ENCODE measurements at places on chromosomes 5 and 9.

DNA sequence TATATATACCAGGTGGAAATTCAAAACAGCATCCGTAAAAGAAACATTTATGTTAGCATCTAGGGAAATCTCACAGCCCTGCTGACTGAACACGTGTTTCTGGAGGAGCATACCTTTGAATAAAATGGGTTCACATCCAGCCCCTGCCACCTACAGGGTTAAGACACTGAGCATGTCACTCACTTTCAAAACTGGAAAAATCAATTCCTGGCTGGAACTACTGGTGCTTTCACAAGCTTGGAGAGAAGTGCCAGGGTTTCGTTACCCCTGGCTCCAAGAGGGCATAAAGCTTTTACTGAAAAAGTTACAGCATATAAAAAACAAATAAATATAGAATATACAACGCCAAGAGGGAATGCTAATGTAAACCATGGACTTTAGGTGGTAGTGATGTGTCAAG, 48.0 kb downstream of the SERINC5 start:
- no peak for DNase-seq

DNA sequence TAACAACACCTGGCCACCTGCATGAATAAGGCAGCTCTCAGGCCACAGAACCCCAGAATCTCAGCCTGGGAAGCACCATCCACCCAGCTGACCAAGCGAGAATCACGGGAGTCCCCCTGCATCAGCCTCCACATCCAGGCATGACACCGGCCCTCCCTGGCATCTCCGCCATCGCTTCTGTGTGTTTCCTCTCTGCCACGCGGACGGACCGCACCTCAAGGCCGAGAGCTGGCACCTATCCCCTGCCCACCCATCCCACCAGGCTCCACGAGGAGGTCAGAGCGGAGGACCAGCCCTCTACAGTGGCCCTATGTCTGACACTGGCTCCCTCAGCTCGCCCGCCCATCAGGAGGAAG, 134.7 kb downstream of the COL23A1 start:
- DNase-seq: no peak

GRCh38 chr9:82080265-82080664, 91.7 kb downstream of the SPATA31D1 start:
- DNase-seq: no peak

DNA sequence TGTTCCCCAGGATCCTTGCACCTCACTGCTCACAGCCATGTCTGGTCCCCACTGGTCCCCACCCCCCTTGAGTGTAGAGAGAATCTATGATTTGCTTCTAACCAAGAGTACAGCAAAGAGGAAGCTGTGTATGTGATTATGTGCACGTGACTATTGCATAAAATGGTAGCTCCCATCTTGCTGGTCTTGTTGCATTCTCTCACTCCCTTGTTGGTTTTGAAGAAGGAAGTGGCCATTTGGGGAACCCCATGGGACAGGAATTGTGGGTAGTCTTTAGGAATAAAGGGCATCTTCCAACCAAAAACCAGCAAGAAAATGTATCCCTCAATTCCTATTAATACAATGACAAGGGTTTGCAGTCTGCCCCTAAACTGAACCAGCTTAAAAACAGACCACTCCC, 5.2 kb upstream of the FCN2 start:
- DNase-seq: no peak

GRCh38 chr9:133728856-133729616, 9.1 kb downstream of the SARDH start:
- DNase-seq: no peak

DNA sequence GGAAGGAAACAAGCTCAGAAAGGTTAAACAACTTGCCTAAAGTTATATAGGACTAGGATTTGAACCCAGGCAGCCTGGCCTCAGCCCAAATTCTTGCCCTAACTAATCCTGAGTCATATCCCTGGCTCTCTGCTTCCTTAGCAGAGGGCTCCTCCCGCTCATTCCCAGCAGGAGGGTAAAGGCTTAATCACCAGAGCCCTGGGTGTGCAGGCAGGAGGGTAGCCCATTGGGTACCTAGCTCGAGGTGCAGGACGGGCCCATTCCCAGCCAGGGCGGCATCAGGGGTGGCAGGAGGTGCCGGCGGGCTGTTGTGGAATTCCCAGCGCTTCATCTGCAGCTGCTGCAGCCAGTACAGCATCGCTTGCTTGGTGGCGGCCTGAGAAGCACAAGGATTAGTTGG, 3.9 kb downstream of the TBC1D2 start:
- DNase-seq: no peak

DNA sequence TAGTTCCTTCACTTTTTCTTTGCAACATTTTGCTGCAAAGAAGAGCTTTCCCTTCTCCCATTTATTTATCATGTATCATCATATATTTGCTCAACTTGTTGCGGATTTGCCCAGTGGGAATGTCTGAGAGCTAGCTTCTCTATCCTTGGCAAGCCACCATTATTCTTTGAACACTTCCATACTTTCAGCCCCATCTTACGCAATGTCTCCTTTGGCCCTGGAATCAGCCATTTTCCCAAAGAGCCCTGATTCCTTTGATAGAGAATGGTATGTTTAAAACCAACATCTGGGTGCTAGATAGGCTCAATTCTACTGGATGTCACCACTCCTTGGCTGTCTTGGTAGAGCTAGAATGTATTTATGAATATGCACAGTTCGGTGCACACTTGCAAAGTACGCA, 12.6 kb upstream of the SETD9 start:
- DNase-seq: no peak

DNA sequence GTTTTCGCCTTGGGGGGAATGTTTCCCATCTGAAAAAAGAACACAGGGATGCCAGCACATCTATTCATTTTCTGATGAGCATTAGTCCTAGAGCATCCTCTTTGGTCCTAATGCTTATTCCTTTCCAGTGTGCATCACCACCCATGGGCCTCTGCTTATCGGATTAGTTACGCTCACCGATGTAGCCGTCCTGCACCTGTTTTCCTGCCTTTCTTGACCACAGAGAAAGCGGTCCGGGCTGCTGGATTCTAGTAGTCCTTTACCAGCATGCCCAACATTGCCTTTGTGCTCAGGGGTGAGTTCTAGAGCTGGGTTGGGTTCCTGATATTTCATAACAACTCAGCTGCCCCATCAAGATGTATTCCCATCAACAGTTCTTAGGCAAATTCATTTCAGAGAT, 2084.5 kb upstream of the C9orf72 start:
- DNase-seq: no peak

- no peak for DNase-seq
Measured at GRCh38 chr9:113137196-113138168, 13.3 kb upstream of the SLC31A2 start.

DNA sequence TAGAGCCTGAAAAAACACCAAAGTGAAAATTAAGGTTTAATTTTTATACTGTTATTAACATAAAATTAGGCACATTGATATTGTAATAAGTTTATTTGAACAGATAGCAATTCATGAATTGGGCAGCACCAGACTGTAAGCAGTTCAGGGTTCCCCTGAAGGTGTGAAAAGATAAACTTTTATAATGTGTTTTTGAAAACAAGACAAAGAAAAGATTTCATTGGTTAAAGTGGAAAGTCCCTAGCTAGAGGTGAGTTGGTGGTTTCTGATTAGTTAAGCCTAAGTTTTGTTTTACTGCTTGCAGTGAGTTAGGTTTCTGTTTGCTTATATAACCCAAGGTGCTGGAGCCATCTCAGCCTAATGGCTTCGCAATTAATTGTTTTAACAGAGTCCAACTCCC, 96.5 kb upstream of the RPS23 start:
- no peak for DNase-seq

- no peak for DNase-seq
Measured at GRCh38 chr5:75351139-75351926, 14.3 kb downstream of the HMGCR start.

DNA sequence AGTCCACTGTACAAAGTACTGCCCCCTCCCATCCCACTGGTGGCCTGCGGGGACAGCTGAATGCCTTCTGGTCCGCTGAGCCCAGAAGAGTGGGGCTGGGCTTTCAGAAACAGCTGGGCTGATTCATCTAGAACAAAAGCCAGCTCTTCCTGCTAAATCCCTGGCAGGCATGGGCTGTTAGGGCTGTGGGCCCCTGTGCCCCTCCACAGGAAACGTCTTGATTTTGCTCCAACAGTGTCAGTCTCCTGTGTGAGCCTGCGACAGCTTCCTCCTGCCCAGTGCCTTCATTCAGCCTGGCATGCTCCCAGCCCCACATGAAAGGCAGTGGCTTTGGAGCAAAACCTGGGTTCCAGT, 6.9 kb upstream of the GSN start:
- DNase-seq: peak; percentile 58

GRCh38 chr5:32612134-32612888, 27.0 kb downstream of the SUB1 start:
- DNase-seq: no peak

DNA sequence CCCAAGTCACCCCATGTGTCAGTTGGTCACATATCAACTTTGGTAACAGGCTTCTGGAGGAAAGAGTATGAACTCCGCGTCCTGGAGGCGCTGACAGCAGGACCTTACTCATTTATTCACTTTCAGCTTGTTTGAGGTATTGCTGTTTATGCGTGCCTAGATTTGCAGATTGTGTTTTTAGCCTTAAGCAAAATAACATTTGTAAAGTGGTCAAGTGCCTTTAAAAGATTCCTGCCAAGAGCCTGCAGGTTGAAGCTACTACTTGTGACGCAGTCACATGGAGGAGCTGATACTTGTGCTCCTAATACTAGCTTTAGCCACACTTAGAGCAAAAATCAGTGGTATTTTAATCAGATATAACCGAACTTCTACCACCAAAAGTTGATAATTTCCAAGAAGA, 351.3 kb downstream of the ADGRV1 start:
- DNase-seq: no peak

GRCh38 chr9:33172256-33173238, 5.4 kb upstream of the B4GALT1 start:
- DNase-seq: no peak

GRCh38 chr5:132774896-132775295, 2.1 kb downstream of the SEPTIN8 start:
- no peak for DNase-seq

- DNase-seq: no peak
Measured at GRCh38 chr5:87231037-87231808, 36.5 kb upstream of the RASA1 start.

DNA sequence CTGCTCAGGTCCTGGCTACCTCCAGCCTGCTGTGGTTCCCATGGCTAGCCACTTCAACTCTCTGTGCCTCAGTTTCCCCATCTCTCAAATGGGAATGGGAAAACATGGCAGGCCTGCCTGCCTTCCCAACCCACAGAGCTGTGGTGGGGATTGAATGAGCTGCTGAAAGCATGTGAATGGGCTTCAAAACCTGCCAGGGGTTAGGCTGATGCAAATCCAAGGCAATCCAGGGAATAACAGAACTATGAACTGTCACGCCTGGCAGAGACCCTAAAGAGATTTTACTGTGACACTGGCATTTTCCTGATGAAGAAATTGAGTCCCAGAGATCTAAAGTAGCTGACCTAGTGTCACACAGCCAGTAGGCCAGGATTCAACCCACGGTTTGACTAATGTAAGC, 29.9 kb upstream of the TCF7 start:
- no peak for DNase-seq

DNA sequence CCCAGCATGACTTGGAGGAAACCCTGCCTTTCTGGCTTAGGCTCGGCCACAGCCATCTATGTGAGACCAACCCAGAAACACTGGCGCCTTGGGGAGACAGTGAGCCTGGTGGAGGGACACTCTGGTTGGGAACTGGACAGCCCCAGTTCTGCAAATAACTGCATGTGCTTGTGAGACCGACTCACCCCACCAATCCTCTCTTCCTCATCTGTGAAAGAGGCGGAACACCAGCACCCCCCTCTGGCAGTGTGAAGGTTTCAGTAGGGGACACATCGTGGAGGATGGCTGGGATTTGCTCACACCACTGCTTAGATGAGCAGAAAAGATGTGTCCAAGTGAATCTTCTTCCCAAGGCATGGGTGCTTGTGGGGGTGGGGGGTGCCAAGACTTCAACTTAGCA, 43.4 kb upstream of the N4BP3 start:
- no peak for DNase-seq

DNA sequence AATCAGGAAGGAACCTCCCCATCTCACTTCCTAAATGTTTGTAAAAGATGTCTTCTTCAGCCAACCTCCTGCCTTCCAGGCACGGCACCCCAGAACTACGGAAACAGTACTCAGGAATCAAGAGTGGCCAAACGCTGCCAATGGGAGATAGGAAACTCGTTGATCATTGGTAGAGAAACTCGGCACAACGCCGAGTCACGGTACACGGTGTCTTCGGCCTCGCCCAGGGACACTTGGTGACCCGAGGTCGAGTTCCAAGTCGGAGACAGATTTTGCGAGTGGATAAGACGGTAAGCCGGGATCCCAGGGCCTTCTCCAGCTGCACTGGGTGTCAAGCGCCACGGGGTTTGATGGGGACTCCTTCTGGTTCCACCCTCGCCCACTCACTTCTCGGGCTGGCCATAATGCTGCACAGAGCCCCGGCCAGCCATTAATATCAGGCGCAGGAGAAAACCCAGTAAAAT, 343 bp downstream of the KIAA0825 start:
- peak; percentile 53 for DNase-seq

DNA sequence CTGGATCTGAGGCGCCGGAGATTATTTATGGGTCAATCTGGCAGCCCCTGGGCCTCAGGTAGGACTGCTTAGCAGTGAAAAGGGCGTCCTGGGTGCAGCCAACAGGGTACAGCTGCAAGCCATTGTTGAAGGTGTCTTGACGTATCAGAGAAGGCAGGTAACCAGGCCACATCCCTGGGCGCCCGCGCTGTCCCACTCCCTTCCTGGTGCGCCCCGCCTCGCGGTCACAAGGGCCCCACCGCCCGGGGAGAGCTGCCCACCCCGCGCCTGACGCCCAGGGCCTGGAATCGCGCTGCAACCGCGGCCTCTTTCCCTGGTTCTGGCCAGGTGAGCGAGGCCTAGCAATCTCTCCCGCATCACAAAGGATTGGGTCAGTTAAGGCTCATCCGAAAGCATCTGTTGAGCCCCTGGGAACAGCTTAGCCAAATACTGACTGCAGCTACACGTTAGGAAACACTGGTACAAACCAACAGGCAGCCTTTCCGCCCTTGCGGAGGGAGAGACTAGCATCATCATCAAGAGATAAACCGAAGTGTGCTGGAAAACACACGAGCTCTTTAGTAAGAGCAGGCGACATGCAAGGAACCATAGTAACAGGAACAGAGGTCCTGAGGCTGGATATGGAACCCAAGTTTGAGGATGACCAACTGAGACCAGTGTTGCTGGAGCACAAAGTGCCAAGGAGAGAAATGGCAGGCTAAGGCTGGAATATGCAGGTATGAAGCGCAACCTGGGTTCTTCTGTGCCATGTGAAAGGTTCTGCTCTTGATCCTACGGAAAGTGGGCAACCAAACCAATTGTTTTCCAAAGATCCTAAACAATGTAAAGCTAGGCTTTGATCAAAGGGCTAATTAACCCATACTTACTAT, 3.6 kb downstream of the RPS23 start:
- no peak for DNase-seq

DNA sequence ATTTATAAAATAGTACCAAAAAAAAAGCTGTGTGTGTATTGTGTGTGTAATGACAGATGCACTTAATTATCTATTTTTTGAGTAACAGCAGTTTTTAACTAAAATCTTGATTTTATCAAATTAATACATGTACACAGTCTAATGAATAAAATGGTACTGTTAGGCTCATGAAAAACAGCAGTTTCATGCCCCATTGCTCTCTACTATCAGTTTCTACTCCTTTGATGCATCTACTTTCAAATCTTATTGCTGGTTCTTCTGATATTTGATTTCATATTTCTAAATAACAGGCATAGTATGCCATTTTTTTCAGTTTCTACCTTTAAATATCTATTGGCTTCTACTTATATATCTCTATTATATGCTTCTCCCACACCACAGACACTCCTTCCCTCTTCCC, 117.4 kb downstream of the CCDC171 start:
- no peak for DNase-seq

- no peak for DNase-seq
Measured at GRCh38 chr9:33388110-33388994, 14.0 kb downstream of the AQP7 start.
